T-cell (primary cell): ENCODE measurements at places on chromosomes 7 and 10.
A peak's percentile ranks its signal among the peaks of the same experiment; 100 is the strongest.

DNA sequence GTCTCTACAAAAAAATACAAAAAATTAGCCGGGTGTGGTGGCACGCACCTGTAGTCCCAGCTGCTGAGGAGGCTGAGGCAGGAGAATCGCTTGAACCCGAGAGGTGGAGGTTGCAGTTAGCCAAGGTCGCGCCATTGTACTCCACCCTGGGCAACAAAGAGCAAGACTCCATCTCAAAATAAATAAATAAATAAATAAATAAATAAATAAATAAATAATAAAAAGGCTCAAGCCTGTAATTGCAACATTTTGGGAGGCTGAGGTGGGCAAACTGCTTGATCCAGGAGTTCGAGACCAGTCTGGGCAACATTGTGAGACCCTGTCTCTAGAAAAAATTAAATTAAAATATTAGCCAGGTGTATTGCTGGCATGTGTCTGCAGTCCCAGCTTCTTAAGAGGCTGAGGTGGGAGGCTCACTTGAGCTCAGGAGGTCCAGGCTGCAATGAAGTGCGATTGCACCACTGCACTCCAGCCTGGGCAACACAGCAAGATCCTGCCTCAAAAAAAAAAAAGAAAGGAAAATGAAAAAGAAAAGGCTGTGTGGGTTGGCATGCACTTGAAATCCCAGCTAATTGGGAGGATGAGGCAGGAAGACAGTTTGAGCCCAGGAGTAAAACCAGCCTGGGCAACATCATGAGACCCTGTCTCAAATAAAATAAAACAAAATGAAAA lies 27.6 kb upstream of the SRGN start:
- H3K4me1 ChIP-seq, result peaks cover 43% of the 10 kb centered on the region
- H3K27ac ChIP-seq, result no peak overlapping the region
- DNase-seq, result no peak
- H3K36me3 ChIP-seq, result no peaks in the 10 kb centered on the region
- no peak overlapping the region for H3K4me3 ChIP-seq
- no peaks in the 10 kb centered on the region for H3K27me3 ChIP-seq

- no peak overlapping the region for H3K27ac ChIP-seq
- no peak overlapping the region for H3K4me3 ChIP-seq
- no peak for DNase-seq
- no peaks in the 10 kb centered on the region for H3K4me1 ChIP-seq
- H3K27me3 ChIP-seq, result no peaks in the 10 kb centered on the region
Measured at GRCh38 chr7:132703742-132704141, 127.5 kb upstream of the PLXNA4 start.

- no peaks in the 10 kb centered on the region for H3K4me1 ChIP-seq
- DNase-seq, result no peak
- peaks cover 1% of the 10 kb centered on the region for H3K36me3 ChIP-seq
- no peaks in the 10 kb centered on the region for H3K27me3 ChIP-seq
Measured at GRCh38 chr7:157194948-157195347, 56.2 kb downstream of the UBE3C start.

GRCh38 chr10:525565-526315 lies 163.7 kb downstream of the DIP2C start:
- no peak overlapping the region for H3K4me3 ChIP-seq
- H3K36me3 ChIP-seq, result no peaks in the 10 kb centered on the region
- no peak for DNase-seq
- peaks cover 33% of the 10 kb centered on the region for H3K27me3 ChIP-seq

GRCh38 chr7:17304926-17305325 lies 6.5 kb downstream of the AHR start:
- H3K36me3 ChIP-seq, result no peaks in the 10 kb centered on the region
- no peaks in the 10 kb centered on the region for H3K27me3 ChIP-seq
- peak overlapping the region; percentile 31 for H3K27ac ChIP-seq
- H3K4me3 ChIP-seq, result no peak overlapping the region
- no peak for DNase-seq
